ENCODE measurements at places on chromosomes 12 and 14.

- no peak for DNase-seq
Observed at GRCh38 chr14:99689266-99690236, 5.5 kb downstream of the CYP46A1 start.

DNA sequence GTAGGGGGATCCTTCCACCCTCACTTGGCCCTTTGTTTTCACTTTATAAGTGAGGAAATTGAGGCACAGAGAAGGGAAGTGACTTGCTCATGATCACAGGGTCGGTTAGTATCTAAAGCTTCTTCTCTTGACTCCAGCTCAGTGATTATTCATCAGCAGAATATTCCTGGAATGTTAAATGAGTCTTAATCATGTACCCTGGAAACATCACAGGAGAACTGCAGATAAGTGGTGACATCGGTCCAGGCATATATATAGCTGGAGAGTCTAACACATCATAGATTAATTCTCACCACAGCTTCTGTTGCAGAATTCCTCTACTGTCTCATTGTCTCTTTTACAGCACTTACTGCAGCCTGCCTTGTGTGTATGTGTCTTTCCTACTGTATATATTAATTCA lies 69.9 kb downstream of the PAH start:
- DNase-seq, result no peak

DNA sequence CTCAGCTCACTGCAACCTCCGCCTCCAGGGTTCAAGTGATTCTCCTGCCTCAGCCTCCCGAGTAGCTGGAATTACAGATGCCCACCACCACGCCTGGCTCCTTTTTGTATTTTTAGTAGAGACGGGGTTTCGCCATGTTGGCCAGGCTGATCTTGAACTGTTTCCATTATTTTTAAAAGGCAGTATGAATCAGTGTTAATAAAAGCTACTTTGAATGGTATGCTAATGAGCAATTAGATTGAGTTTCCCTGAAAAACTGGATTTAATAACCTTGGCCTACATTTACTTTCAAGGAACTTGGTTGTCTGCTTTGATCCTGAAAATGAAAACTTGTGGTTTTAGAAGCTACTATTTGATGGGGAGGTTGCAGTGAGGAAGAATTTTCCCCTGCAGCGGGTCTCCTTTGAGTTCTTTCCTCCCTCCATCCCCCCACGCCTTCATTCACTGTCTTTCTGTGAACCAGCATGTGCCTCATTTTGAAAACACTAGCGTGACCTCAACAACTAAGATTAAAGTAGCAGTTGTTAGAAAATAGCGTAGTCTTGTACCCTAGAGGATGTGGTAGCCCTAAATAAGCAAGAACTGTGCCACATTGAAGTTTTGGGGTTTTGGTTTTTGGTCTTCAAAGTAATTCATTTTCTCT lies 17.8 kb upstream of the RPS6KA5 start:
- no peak for DNase-seq

DNA sequence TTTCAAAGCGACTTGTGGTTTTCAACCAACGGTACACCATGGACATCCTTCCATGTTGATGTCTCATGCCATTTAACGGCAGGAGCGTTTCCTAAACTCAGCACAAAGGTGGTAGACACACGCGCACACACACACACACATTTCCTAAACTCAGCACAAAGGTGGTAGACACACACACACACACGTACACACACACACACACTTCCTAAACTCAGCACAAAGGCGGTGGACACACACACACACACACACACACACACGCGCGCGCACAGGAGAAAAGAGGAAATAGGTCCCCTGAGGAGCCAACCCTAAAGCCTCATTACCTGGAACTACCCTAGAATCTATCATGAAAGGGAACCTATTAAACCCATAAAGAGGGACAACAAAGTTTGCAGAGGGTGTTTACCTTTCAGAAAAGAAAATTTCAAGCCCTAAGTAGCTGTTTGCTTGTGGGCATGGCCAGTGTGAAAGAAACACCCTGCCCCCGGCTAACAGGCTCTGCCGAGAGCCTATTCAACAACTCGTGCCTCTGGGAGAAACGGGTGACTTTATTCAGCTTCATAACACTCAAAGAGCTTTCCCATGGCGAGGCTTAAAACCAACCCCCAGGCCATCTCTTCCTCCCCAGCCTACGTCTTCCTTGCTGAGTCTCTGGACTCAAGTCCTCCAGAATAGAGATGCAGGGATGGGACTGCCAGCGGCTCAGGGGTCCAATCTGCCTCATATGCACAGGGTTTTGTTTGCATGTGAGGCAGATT lies 31.8 kb downstream of the SLC8B1 start:
- no peak for DNase-seq

DNA sequence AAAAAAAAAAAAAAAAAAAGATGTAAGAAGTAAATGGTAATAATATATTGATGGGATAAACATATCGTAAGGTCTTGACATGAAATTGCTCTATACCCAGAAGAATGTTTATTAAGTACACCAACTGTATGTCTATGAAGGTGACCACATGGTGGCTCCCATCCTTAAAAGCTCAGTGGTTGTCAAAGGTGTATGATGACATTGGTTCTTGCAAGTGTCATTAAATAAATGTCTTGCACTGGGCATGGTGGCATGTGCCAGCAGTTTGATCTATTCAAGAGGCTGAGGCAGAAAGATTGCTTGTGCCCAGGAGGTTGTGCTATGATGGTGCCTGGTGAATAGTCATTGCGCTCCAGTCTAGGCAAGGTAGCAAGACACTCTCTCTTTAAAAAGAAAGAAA lies 10.4 kb downstream of the CCT2 start:
- no peak for DNase-seq

DNA sequence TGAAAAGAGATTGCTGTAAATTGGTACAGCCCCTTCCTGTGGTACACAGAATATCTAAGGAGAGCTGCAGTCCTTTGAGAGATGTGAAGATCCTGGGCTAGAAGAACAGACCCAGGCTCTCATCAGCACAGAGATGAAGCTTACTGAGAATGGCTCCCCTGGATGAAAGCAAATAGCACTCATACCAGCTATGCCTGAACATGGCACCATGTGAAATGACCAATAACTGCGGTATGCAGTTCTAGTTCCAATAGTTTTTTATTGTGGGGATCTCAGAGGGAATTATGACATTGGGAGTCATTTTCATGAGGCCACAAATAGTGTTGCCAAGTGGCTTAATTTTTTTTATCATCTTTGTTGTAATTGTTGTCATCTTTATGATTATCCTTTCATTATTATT lies 15.4 kb upstream of the TRHDE start:
- DNase-seq, result no peak

DNA sequence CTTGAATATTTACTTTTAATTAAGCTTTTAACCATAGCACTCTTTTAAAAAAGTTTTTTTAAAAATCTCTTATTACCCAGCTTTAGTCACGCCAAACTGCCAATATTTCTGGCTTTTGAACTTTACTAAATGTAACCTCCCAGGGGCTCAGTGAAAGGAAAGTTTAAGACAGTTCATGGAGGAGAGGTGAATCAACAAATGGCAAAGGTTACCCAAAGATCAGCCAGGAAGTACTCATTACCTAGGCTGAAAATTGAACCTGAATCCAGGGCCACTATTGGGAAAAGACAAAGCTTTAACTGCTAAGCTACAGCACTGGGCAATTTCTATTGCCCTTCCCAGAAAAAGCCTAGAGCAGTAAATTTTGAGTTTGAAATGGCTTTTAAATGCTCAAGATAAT lies 282.2 kb downstream of the GPHN start:
- no peak for DNase-seq

- no peak for DNase-seq
Observed at GRCh38 chr14:96349286-96350075, 13.7 kb downstream of the ATG2B start.

GRCh38 chr12:55696141-55696540 lies 11.6 kb downstream of the ITGA7 start:
- DNase-seq, result no peak

DNA sequence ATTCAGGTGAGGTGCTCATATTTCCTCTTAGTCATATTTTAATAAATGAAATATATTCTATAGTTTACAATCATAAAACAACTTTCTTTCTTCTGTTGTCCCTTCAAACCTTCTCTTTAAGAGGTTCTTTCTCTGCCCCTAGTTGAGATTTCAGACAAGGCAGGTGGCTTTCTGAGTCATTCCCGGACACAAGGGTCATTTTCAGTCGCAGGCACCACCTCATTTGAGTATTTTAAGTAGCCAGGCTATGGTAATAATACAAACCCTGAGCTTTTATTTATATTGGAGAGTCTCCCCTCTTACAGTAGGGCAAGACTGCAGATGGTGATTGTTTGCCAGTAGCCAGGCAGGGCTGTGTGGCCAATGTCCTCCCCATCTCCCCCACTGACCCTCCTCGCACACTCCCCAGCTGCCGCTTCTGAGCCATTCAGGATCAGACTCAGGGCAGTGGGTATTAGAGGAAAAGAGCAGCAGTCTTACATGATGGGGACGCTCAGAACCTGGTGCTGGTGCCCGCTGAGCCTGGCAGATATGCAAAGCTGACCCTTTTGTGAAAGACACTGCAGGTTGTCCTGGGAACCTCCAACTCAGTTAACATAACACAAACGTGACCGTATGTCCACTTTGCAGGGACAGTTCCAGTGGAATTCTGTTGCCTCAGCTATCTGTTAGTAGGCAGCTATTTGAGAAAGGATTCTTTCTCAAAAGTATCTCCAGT lies 101.1 kb upstream of the BCL2L14 start:
- no peak for DNase-seq

GRCh38 chr12:89351489-89352241 lies 636 bp downstream of the DUSP6 start:
- DNase-seq, result no peak

DNA sequence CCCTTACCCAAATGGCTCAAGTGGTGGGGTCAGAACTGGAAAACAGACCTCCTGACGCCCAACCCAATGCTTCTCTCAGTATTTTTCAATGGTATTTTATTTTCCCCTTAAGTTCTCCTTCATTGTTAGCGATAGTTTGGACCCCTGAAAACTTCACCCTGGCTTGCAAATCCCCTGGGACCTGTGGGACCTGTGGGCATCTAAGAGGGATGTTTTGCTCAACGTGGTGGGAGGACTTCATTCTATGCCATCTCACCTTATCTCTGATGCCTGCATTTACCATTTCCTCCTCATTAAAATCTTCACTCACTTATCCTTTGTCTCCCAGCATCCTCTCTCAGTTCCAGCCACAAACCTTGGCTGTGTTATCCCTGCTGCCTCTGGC lies 59.4 kb upstream of the GZMB start:
- no peak for DNase-seq

GRCh38 chr14:73476451-73476931 lies 14.2 kb upstream of the RIOX1 start:
- DNase-seq, result no peak

GRCh38 chr14:20681348-20682126 lies 2.8 kb upstream of the RNASE4 start:
- peak; percentile 70 for DNase-seq

- DNase-seq, result peak; percentile 67
Observed at GRCh38 chr12:6039894-6040601, 84.4 kb downstream of the VWF start.

DNA sequence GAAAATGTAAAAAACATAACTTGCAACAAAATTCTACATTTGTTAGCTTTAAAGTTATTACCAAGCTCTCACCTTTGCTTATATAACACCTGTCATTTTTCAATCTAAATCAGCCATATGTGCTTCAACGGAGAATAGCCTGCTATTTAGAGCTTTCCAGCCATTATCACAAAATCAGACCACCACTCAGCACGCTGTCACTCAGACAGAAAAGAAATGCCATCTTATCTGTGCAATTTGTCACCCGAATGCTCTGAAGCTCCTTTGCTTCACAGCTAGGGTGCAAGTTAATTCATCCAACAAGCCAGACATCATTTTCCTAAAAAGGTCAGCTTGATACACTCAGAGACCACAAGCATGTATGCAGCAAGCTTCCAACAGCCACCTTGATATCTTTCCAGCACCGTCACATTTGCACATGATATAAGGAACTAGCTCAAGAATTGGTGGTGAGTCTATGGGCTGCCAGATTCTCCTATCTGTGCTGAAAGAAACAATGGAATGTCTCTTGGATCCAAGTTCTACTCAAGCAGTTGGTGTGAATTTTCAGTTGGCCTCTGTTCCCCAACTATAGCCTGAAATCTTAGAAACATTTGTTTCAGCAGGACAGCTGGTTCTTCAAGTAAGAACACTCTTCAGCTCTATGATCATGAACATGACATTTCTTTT lies 20.0 kb upstream of the IFNG-AS1 start:
- no peak for DNase-seq

DNA sequence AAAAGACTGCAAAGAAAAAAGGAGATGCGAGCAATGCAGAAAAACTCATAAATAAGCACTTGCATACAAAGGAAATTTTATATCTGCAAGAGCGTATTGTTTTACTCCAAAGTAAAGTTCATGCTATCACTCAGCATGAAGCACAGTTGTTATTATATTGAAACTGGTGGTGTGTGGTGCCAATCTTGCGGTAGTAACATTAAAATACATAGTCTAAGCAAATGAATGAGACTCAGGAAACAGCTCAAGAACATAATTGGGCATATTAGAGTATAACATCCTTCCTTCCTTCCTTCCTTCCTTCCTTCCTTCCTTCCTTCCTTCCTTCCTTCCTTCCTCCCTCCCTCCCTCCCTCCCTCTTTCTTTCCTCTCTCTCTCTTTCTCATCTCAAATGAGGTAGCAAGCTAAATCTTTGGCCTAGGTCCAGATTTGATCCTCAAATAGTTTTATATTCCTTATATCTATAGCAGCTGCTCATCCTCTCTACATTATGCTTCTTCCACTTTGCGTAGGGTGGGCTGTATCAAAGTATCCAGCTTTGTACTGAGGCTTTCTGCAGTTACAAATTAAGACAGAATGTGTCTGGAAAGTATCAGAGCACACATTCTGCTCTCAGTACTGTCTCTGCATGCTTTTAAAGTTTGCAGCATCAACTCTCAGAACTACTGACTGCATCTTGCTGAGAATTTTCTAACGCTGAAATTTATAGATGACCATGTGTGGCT lies 718.3 kb downstream of the RERGL start:
- no peak for DNase-seq
